ENCODE measurements at places on chromosomes 12 and 14. TPM values are rescaled to one million over a fixed set of nuclear protein-coding genes. Genes with fewer than 3 reads are reported as not detected.

RNU6-7 gene
- total RNA-seq = not detected

MMP14 gene
- total RNA-seq = 54.6 TPM

CPNE6 gene
- 0.04 TPM for total RNA-seq

HCAR3 gene
- total RNA-seq = not detected

GPR137C gene
- 2.3 TPM for total RNA-seq

LALBA gene
- not detected for total RNA-seq

LTB4R2 gene
- total RNA-seq = 7.8 TPM

KMT2D gene
- 20.8 TPM for total RNA-seq

IKZF4 gene
- 1.5 TPM for total RNA-seq

E2F7 gene
- total RNA-seq = 8.7 TPM

CMA1 gene
- total RNA-seq = not detected

KCNC2 gene
- total RNA-seq = not detected

SVOP gene
- under 0.01 TPM for total RNA-seq

SMOC1 gene
- total RNA-seq = 0.11 TPM

CLEC4E gene
- total RNA-seq = 0.07 TPM

ASCL1 gene
- total RNA-seq = not detected

TAS2R9 gene
- total RNA-seq = not detected

PLBD1 gene
- total RNA-seq = 42.1 TPM

LPAR5 gene
- not detected for total RNA-seq

DIABLO gene
- 60.3 TPM for total RNA-seq

RTN1 gene
- total RNA-seq = 3.7 TPM

PTCSC3 gene
- not detected for total RNA-seq

CLEC1A gene
- not detected for total RNA-seq

CEP83 gene
- total RNA-seq = 12.7 TPM

HSPB8 gene
- total RNA-seq = 15.8 TPM

DYRK4 gene
- 25.5 TPM for total RNA-seq

APOF gene
- total RNA-seq = not detected

ABHD12B gene
- 9.6 TPM for total RNA-seq

CEP170B gene
- 21.4 TPM for total RNA-seq

NOS1 gene
- total RNA-seq = 0.48 TPM

FGD4 gene
- 24.0 TPM for total RNA-seq
